NCI-H2081 treated with DMSO at 0.1 percent for 48 hours (cell line): ENCODE measurements at places on chromosomes 5 and 9.

GRCh38 chr9:106929471-106930177, 66.7 kb downstream of the ZNF462 start:
- no peak for DNase-seq

- DNase-seq = no peak
Observed at GRCh38 chr9:76534026-76534425, 75.0 kb downstream of the GCNT1 start.

DNA sequence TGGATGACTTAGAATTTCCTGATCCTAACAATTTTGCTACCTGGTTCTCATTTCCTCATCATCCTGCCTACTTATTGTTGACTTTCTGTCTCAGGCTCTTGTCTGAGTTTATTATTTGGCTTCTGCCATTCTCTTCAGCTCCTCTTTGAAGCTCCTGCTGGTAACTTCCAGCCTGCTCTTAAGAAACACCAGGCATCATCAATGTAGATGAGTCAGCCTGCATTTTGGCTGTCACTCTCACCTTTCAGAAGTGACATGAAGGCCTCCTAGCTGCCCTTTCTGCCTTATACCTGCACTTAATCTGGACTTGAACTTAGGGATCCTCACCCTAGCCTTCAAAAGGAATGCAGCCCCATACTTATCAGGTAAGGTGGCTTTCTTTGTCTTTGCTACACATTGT, 551.8 kb upstream of the ZNF608 start:
- no peak for DNase-seq

DNA sequence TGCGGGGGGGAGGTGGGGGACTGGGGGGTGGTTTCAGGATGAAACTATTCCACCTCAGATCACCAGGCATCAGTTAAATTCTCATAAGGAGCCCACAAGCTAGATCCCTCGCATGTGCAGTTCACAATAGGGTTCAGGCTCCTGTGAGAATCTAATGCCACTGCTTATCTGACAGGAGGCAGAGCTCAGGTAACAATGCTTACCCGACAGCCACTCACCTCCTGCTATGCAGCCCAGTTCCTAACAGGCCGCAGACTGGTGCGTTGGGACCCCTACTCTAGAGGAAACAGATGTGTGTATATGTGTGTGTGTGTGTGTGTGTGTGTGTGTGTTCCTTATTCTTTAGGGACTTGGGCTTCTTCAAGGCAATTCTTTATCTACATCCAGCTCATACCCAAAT, 352.3 kb upstream of the CCNH start:
- no peak for DNase-seq

DNA sequence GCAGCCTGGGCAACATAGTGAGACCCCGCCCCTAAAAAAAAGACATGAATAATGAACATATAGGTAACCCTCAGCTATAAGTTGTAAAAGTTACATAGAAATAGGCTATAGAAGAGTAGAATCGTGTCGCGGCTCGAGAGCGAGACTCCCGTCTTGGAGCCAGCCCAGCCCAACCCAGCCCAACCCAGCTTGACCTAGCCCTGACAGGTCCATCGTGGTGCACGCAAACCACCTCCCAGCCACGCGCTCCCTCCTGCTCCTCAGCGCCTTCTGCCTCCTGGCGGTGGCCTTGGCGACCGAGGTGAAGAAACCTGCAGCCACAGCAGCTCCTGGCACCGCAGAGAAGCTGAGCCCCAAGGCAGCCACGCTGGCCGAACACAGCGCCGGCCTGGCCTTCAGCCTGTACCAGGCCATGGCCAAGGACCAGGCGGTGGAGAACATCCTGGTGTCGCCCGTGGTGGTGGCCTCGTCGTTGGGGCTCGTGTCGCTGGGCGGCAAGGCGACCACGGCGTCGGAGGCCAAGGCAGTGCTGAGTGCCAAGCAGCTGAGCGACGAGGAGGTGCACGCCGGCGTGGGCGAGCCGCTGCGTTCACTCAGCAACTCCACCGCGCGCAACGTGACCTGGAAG, 10.8 kb downstream of the KIF24 start:
- no peak for DNase-seq

DNA sequence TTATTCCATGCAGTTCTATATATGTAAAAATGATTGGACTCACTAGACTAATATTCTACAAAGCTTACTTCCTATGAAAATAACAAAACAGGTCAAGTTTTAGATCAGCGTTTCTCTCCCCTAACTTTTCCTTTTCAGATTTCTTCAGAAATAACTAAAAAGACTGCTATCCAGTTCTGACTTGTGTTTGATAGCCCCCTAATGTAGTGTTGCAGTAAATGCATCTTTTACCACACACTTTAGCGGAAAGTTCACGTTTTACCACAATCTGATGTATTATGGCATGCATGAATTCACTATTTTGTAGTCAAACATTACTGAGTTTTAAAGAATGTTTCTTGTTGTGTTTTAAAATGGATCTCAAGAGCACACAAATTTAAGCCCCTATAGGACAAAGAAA, 292.7 kb downstream of the RAB3C start:
- no peak for DNase-seq

DNA sequence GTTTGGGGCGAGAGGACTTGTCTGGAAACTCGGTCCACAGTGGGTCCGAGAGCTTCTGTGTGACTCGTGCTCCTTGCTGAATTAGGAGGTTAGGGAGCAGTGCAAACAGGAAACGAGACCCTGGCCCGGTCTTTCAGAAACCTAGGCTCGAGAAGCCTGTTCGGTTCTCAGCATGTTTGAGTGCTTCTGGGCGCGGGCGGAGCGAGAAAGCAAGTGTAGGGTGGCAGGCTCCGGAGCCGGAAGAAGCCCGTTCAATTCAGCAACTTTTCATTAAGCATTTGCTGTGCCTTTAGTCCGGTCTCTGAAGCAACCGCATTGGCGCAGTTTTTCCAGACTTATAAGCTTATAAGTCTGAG, 547 bp downstream of the CLTA start:
- no peak for DNase-seq

GRCh38 chr5:94181895-94182294, 436.5 kb downstream of the KIAA0825 start:
- no peak for DNase-seq

GRCh38 chr5:68216245-68217046, 890 bp downstream of the PIK3R1 start:
- DNase-seq = no peak

GRCh38 chr9:75239176-75239575, 150.9 kb downstream of the OSTF1 start:
- no peak for DNase-seq

- no peak for DNase-seq
Observed at GRCh38 chr9:91163773-91164471, 197.8 kb downstream of the AUH start.

DNA sequence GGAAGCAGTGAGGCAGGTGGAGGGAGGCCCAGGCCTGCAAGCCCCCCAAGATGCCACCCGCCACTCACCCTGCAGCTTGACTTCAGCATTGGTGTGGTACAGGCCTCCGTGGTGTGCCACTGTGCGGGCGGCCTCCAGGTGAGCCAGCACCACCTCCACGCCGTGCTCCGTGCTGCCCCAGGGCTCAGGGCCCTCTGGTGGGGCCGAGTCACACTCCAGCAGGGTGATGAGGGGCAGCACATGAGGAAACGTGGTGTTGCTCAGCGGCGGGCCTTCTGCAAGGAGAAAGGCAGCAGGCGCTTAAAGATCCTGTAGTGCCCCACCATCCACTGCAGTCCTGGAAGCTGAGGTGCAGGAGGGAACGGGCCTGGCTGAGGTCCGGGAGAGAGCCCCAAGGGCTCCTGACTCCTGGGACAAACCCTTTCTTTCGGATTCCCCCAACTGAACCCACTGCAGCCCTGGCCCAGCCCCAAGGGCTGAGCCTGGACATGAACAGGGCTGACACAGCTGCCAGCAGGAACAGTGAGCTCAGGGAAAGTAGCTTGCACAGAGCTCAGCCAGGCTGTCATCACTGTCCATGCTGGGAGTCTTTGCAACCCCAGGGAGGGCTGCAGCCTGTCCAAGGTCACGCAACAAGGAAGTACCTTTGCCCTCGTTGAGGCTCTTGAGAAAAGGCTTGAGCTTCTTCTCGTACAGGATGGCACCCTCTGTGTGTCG, 4.7 kb upstream of the TOR2A start:
- no peak for DNase-seq

DNA sequence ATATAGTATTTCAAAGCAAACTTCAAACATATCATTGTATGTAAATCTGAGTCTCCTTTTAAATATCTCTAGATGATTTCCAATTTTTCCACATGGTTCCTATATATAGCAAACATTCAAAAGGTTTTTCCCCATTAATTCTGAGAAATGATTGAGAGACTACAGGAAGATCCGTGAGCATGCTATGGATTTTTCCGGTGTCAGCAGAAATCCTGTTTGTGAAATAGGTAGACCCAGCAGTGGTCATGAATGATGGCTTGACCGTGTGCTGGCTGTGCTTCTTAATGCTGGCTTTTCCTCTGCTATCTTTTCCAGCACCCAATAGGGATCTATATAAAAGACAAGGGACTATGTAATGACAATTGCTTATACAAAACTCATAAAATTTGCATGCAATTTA, 485.3 kb downstream of the PSAT1 start:
- no peak for DNase-seq

DNA sequence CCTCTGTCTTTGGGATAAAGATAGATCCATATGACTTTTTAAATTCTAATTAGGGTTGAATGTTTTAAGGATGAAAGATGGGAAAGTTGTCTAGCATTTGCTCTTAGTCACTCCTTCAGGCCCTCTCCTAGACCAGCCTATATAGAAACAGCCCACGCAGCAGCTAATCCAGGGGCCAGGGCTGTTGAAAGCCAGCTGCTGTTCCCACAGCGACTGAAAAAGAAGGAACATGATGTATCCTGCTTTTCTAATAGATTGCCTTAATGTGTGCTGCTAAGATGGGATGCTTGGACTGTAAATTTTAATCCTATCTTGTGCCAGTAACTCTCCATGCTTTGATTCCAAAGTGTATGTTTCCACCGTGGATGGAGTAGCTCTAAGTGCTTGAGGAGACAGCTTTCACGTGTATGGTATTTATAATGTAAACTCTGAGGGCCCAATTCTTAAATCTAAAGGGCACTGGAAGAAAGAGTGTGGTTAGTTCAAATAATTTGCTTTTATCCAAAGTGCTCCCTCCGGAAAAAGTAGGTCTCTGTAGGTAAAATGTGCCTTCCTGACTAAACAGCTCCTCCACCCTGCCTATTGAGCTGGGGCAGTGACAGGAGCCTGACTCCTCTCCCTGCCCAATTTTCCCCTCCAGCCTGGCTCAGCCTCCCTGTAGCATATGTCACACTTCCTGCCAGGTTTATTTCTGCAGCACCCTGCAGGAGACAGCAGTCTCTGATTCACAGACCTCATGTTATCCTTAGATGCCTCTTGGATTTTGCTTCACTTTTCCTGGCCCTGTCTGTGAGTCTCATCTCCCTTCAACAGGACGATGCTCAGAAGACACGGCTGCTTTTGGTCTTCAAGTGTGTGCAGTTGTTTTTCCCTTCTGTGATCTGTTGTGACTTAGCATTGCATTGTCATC, 33.2 kb downstream of the SLC36A1 start:
- DNase-seq = no peak

DNA sequence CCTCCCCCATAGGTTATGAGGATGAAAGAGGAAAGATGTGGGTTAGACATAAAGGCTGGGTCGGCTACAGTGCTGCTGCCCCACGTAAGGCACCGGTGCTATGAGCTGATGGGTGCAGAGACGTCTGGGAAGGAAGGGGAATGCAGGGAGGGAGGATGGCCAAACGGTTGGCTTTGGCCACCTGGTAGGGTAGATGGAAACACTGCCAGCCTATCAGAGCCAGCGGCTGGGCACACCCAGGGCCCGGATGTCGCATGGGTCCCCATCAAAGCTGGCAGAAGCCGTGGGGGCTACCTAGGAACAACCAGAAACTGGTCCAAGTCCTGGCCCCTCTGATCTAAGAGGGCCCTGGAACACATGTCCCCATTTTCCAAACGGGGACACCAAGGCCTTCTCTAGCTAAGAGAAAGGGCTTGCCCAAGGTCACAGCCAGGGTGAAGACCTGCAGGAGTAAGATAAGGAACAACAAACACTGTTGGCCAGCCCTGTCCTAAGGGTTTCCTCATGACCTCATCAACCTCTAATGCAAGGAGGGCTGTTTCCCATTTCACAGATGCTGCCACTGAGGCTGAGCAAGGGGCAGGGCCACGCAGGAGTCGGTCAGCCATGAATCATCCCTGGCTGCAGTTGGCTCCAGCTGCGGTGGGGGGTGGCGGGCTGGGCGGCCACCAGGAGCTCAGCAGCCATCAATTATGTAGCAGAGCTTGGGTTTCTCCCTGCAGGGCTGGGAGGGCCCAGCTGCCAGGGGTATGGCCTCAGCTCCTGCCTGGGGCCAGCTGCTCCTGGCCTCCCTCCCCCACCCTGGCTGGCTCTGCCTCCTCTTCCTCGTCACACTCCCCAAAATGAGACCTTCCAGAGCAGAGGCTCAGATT, 4.9 kb downstream of the SH3GLB2 start:
- DNase-seq = no peak

- DNase-seq = no peak
Observed at GRCh38 chr5:73393611-73394489, 54.7 kb downstream of the FOXD1 start.

- DNase-seq = no peak
Observed at GRCh38 chr9:109908459-109909390, 128.7 kb downstream of the PALM2AKAP2 start.

- peak; percentile 86 for DNase-seq
Observed at GRCh38 chr9:124220946-124221451, 36.8 kb upstream of the NEK6 start.

DNA sequence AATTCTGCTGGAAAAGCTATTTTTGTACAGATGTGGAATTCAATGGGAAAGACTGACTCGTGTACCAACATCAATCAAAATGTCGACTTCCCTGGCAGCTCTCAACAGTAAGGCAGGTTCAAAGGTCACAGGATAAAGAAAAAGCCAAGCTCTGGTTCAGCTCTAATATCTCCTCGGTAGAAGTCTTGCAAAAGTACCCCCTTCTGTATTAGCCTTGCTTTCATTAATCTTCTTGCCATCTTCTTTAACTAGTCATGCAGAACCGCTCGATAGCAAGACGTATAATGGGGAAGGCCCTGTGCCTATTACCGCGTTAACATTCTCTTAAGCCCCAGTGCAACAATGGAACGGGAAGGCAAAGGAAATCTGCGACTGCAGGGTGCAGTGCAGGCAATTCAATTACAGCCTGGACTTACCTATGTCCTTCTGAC, 201.2 kb downstream of the GAPVD1 start:
- no peak for DNase-seq

DNA sequence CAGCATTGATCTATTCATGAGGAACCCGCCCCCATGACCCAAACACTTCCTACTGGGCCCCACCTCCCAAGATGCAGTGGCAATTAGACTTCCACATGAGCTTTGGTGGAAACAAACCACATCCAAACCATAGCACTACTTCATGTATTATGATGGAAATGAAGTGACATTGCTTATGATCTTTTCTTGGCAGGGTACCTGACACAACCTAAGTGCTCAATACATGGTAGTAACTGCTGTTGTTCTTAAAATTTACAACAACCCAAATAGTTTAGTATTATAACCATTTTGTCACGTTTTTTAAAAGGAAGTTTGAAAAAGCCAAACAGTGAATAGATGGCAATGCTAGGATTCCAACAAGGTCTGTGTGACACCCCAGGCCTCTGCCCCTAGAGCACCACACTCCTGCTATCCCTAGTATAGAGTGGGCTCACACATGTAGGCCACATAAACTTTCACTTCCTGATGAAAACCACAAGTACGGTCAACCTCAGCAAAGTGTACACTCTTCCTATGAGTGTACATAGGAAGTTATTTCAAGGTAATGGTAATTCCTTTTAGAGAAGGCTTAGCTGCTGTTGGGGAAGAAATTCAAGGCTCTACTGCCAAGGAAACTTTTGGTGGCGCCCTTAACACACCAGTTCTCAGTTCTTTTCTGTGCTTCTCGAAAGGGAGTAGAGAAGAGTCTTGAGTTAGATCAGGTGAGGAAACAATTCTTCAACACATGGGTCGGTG, 97.6 kb downstream of the ARSB start:
- no peak for DNase-seq
